ENCODE measurements at places on chromosomes 3 and 15.

GRCh38 chr3:194069421-194070219 lies 66.3 kb upstream of the HES1 start:
- DNase-seq, result no peak

DNA sequence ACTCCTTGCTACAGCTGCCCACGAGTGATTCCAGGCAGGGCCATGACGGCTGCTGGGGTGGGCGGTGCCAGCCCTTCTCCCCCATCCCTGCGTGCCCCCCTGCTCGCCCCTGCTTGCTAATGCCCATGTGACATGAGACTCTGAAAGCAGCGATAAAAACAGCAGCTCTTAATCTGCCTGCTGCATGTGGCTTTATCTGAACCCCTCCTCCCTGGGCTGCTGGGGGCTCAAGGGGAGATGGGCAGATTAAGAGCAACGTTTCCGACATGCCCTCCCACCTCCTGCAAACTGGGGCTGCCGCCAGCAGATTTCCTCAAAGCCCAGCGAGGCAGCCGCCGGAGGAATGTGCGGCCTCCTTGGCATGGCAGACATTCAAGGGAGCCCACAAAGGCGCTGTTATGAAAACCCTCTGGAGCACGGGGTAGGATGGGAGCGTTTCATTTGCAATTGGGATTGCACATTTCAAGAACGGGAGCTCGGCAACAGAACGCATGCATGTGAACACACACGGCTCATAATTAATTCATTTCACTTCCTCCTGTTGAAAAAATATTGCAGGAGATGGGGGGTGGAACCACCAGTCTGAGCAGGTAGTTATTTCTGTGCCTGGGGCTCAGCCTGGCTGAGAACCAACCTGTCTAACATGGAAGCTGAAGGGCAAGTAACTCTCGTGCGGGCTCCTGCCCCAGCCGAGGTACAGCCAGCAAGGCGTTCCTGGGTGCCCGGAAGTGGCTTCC lies 504.2 kb upstream of the PROK2 start:
- no peak for DNase-seq

GRCh38 chr3:97815149-97815917 lies 6.5 kb upstream of the CRYBG3 start:
- DNase-seq, result no peak

DNA sequence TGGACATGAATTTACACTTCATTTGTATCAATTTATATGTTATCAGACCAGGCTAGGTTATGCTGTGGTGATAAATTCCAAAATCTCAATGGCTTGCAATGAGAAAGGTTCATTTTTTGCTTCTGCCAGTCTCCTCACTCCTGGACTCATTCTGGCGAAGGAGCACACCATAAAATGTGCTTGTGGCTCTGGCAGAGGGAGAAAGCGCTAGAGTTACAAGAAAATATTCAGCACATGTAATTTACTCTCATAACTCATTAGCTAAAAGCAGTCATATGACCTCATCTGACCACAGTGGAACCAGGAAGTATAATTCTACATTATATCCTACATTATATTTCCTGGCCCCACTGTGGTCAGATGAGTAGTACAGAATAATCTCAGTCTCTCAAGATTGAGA lies 193.8 kb downstream of the BCHE start:
- DNase-seq, result no peak

GRCh38 chr3:40465456-40465855 lies 8.3 kb downstream of the RPL14 start:
- DNase-seq, result no peak

- peak; percentile 27 for DNase-seq
Measured at GRCh38 chr3:98796334-98796733, 33.2 kb downstream of the ST3GAL6 start.

DNA sequence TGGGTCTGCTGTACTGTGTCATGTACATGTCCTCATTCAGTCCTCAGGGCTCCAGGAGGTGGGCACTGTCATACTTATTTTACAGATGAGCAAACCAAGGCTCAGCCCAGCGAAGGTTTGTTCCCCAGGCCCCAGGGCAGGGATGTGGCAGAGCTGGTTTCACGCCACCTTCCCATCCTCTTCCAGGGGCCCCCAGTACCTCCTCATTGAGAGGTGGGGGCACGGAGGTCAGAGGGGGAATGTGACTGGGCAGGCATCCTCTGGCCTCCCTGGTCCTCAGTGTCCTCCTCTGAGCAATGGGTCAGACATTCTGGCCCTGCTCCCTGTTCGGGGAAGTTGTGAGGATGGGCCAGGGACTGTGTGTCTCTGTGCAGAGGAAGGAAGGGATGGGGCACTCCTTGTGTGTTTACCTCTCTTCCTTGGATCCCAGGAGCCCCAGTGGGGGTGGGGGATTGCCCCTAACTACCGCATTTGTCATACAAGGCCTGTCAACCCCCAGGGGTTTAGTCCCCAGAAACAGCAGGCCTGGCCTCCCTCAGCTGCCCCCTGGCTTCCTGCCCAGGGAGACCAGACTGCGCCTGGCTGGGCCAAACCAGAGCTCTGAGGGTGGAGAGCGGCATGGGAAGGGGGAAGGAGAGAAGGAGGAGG lies 65.9 kb upstream of the LCTL start:
- no peak for DNase-seq

GRCh38 chr3:195021692-195022091 lies 249.3 kb downstream of the XXYLT1 start:
- DNase-seq, result no peak
